NCI-H524 (cell line): ENCODE measurements at places on chromosomes 2 and 18.

DNA sequence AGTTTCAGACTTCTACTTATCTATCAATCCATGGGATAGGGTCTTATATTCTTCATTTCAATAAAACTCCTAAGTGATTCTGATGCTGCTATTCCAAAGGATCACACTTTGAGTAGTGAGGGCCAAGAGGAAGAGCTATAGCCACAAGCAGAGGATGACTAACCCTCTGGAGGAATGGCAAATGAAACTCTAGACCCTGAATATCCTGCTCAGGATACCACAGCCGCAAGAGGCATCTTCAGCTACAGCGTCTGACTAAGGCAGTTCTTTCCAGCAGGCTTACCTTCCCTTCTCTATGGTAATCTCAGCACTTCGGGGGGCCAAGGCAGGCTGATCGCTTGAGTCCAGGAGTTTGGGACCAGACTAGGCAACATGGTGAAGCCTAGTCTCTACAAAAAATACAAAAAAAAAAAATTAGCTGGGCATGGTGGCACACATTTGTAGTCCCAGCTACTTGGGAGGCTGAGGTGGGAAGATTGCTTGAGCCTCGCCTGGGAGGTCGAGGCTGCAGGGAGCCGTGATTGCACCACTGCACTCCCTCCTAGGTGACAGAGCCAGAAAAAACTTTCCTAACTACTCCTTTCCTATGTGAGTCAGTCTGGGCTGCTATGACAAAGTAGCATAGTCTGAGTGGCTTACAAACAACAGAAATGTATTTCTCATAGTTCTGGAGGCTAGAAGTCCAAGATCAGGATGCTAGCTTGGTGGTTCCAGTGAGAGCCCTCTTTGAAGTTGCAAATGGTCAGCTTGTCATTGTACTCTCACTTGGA, 371.9 kb downstream of the IRS1 start:
- no peak for DNase-seq

DNA sequence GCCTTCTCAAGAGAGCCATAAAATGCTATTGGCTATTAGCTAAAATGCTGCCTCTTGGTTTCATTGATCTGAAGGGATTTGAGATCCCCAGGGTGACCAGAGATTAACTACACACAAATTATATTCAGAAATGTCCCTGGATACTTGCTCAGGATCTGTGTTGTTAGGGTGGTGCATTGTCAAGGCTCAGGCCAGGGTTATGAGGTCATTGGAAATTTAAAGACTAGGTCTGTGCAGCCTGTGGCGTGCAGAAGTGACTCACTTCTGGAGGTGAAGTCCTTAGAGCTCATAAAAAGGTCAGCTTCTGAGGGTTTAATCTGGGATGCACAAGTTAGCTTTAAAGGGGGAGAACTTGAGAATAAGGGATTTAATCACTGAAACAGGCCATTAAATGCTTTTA, 23.5 kb downstream of the LRRTM1 start:
- DNase-seq: no peak

GRCh38 chr2:159362816-159363251, 76.3 kb upstream of the WDSUB1 start:
- DNase-seq: no peak

DNA sequence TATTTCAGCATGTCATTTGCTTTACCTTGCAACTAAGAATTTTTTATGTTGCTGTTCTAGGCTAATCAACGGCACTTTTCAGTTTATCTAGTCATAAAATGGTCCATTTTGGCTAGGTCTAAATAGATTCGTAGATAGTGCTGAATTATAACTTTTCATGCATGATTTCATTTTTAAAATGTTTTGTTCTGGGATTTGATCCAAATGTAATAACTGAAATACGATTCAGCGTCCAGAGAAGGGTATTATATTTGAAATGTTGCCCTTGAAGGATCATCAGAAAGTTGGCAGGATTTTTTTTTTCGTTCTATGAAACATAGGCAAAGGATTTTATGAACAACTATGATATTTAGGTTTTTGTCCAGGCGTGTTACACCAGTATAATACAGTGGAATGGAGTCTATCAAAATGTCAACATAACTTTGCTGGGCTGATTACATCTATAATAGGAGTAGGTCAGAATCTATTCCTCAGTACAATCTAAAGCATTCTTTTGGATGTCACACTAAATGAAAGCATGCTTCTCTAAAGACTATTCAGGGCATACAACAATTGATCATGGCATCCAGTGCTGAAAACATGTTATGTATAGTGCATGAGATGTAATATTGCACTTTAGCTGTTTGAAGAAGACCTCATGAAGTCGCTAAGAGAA, 24.8 kb downstream of the TTC27 start:
- no peak for DNase-seq

DNA sequence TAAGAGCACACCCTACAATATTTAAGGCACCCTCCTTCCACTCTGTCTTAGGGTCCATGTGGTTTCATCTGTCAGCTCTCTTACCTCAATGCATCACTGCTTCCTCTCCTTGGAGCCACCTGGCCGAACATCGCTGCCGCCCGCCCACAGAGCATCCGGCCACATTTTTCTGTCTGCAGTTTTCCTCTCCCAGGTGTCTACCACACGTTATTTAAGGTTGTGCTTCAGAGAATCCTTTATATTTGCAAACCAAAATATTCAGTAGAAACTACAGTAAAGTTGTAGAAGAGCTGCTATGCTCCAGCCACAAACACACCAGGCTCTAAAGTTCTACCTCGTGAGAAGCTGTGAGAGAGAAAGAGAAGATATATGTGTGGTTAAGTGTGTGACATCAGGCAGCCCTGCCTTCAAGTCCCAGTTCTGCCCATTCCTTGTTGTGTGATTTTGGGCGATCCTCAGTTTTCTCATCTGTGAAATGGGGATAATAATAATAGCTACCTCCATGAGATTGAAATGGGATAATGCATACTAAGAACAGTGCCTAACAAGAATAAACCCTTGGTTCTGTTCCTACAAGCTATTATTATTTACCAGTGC, 4.9 kb upstream of the STK17B start:
- no peak for DNase-seq

- DNase-seq: no peak
Observed at GRCh38 chr2:224596289-224596688, 11.1 kb upstream of the CUL3 start.

GRCh38 chr2:222440673-222441422, 16.5 kb downstream of the SGPP2 start:
- peak; percentile 1 for DNase-seq

- no peak for DNase-seq
Observed at GRCh38 chr2:215717501-215718381, 281.9 kb upstream of the FN1 start.

DNA sequence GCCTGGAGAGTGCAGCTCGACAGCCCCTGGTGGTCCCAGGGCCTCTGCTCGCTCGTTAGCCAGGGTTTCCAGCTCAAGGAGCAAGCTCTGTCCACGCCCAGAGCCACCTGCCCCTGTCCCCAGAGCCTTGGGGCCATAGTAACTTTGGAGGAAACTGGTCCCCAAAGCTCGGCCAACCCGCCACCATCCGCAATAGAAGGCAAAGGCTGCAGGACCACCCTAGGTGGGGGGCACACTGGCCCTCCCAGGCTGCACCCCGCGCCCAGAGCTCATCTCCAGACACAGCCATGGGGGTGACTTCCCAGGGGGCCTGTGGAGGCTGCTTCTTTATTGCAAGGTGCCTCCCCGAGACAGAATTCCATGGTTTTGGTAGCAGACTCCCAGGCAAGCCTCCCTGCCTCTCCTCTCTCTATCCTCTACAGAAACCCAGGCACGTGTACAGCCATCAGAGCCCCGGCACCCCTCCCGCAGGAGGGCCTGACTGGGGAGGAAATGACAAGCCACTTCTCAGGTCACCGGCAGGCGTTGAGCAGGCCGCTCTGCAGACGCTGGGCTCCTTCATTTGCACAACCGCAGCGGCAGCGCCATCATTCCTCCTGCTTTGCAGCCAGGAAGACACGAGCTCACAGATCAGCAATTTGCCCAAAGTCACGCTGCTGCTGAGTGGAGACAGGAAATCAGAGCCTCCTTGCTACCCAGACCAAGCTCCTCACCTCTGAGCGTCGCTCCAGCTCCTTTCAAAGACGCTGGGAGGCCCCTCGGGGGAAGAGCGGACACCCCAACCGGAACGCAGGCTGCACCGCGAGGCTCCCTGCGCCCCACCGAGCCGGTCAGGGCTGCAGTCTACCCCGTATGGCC, 80.2 kb downstream of the NDUFA10 start:
- DNase-seq: no peak

DNA sequence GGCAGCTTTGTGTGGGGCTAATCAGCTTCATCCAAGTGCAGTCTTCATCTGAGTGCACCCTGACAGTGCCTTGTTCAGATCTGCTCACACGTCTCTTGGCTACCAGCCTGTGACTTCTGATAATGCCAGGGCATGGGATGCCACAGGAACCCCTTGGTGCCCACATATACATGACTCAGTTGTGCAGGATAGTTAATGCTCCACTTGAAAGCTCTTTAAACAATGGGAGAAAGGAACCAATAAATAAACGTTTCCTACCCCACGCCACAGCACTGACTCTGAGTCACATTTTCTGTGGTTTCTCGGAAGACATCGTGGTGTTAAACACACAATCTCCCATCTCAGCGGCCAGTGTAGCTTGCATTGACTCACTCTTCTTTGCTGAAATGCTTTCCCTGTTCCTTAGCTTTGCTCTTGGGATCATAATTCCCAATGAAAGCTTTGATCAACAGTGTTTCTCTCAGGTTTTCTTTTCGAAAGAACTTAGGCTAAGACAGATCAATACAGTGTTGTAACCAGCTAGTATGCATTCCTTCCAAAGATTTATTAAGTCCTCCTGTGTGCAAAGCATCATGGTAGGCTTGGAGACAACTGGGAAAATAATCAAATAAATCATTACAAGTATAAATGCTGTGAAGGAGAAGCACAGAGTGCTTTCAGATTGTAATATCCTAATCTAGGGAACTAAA, 142.0 kb downstream of the COPS8 start:
- DNase-seq: no peak

- DNase-seq: no peak
Observed at GRCh38 chr2:871175-871727, 79.4 kb upstream of the SNTG2 start.

GRCh38 chr2:28389399-28390240, 3.0 kb upstream of the FOSL2 start:
- DNase-seq: peak; percentile 37

GRCh38 chr18:12302391-12303147, 5.5 kb upstream of the TUBB6 start:
- peak; percentile 46 for DNase-seq

DNA sequence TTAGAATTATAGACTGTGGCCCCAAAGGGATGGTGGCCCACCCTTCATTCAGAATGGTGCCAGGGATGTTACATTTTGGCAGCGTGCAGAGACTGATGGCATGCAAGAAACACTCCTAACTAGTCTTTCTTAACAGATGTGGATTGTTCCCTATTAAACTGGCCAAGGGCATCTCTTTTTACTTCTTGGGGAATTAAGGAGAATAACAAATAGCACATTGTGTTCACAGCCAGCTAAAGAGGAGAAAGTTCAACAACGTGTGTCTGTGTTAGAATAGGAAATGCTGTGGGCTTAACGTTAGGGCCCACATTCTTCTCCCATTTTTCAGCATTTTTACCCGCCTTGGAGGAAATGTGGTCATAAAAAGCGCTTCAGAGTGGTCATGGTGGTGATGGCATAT, 404.8 kb downstream of the CDH2 start:
- DNase-seq: no peak

DNA sequence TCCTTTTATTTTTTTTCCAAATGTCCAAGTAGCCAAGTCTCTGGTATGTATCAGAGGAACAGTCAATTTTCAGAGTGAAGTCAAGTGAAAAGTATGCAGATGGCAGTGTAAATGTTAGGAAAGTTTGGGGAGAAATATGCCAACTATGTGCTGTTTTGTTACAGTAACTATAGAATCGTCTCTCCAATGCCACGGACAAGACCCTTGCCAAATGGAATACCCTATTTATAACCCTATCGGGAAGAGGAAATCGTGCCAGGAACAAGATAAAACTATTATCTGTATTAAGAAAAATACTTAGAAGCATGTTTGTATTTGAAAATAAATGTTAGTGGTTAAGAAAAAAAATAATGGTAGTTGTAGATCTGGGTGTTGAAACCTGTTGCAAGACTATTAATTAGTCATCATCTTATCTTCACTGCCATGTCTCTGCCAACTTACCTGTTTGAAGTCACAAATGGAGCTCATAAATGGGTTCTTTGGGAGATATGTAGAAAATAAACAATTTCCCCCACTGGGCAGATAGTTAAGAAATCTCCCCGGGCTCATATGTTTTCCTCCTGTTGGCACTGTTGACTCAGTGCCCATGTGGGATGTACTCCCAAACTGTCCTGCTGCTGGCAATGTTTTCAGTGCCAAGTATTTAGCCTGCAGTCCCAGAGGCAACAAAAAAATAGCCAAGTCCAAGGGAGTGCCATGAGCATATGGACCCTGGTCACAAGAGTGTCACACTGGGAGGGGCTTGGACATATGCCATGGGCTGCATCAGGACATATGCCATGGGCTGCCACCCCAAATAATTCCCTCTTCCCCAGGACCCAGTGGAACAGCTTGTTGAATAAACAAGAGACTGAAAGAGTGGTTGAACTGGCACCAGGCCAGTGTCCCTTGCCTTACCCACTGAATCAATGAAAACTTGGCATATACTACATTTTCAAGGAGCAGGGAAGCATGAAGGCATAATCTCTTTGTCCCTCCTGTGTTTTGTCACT, 366.9 kb downstream of the OSR1 start:
- DNase-seq: peak; percentile 99

GRCh38 chr2:230687498-230687897, 25.1 kb upstream of the CAB39 start:
- no peak for DNase-seq

GRCh38 chr2:226678422-226678821, 121.2 kb downstream of the IRS1 start:
- no peak for DNase-seq

DNA sequence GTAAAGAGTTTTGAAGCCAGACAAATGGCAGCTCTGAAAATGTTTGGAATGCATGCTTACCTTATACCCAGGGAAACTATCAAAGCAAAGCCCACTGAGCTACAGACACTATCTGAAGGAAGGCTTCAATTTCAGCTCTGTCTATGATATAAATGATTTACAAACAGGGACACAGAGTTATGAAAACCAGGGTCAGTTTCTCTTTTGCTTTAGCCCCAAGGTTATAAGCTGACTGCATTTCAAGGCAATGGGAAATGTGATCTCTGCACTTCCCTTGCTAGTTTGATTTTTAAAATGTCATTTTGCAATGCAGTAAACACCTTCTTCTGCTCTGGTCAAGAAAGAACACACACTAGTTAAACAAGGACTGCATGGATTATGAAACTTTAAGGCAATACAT, 65.2 kb upstream of the CCDC195 start:
- DNase-seq: no peak

- DNase-seq: no peak
Observed at GRCh38 chr2:54859997-54860701, 136.7 kb downstream of the EML6 start.

GRCh38 chr2:121977326-121977725, 221.9 kb downstream of the TSN start:
- DNase-seq: no peak

GRCh38 chr2:74779587-74780135, 54.3 kb upstream of the HK2 start:
- no peak for DNase-seq

DNA sequence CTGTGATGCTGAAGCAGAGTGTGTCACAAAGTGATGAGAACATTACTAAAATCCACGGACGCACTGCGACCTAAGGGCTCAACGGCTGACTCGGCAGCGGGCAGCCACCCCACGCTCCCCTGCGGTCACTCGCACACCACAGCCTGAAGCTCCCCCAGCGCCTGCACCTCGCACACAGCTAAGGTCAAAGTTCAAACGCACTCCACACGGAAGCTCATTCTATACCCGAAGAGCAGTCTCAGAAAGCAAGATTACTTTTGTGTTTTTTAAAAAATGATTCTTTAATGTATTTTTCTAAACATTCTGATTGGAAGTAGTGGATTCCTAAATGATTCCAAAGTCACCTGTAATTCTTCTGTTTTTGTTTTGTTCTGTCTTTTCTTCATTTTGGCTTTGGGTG, 21.7 kb downstream of the ASPRV1 start:
- no peak for DNase-seq
